ENCODE measurements at places on chromosomes 11 and 22. TPM values are rescaled to one million over a fixed set of nuclear protein-coding genes. Genes with fewer than 3 reads are reported as not detected.

The BTG4 gene
- total RNA-seq = not detected

- DNase-seq = no peak
These were observed 543.7 kb upstream of the RAG2 start for GRCh38 chr11:37141707-37142106.

The MYRF gene
- 0.78 TPM for total RNA-seq

DNA sequence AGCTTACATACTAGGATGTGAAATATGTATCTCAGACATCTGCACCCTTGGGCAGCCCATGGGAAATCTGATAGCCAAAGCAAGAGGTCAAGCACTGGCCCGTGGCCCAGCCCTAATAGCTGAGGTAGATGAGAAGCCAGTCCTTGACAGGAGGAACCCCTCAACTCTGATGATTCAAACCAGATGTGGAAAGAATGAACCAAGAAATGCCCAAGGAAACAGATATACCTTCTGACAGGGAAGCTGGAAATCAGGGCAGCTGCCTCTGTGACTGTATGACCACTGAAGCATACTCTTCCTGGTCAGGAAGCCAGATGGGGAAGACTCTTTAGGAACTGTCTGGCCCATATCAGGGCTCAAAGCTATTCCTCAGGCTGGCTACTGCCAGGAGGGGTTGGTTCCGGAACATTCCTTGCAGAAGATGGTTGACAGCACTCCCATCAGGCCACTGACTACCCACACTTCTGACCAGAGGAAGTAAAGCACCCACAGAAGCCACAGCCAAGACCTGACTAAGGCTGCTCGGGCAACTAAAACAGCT lies 124.2 kb downstream of the SWAP70 start:
- DNase-seq = no peak

DNA sequence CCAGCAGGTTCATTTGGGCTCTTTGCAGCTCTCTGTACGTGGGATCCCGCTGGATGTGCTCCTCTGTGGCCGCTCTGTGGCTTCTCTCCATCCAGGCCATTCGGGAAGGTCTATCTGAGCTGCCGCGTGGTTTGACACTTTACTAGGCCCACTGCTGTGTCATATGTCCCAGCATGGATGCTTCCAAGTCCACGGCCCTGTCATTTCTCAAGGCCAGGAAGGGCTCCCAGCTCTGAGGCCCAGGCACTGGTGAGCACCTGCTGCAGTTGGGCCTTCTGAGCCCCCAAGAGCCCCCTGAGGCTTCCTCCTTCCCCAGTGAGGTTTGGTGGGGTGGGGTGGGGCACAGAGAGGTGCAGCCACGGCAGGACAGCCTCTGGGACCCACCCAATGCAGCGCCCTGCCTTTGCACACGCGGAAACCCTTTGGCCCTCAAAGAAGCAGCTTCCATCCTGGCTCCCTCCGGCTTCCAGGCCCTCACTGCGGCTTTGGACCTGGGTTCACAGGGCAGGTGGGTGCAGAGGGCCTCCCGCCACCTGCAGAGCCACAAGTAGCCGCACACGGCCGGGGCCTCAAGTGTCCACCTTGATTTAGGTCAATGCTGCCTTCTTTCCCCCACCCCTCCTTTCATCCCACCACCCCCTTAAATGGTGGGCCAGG lies 44.5 kb upstream of the FGF3 start:
- no peak for DNase-seq

- DNase-seq = no peak
These were observed 18.9 kb downstream of the TEAD1 start for GRCh38 chr11:12693094-12693478.

The OR51I1 gene
- not detected for total RNA-seq

The OR4A16 gene
- total RNA-seq = not detected

GRCh38 chr22:20979940-20980453 lies 2.1 kb upstream of the LZTR1 start:
- no peak for DNase-seq

GRCh38 chr11:74316772-74317505 lies 5.5 kb upstream of the P4HA3 start:
- DNase-seq = no peak

- DNase-seq = no peak
These were observed 4202.2 kb upstream of the OR11H1 start for GRCh38 chr22:11325767-11326166.

The TENM4 gene
- total RNA-seq = 0.03 TPM

The SCN2B gene
- not detected for total RNA-seq

- DNase-seq = no peak
These were observed 1043.0 kb downstream of the TBC1D22A start for GRCh38 chr22:47805394-47805935.

DNA sequence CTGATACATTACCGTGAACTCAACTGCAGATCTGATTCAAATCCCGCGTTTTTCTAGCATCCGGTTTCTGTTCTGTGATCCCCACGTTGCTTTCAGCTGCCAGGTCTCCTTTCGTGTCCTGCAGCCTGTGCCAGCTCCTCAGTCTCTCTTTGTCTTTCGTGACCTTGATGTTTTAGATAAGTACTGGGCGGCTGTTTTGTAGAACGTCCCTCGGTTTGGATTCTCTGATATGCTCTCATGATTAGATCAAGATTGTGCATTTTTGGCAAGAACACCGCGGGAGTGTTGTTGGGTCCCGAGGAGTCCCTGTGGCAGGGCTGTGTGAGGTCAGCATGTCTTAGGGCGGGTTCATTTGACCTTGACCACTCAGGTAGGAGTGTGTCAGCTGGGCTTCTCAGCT lies 38.6 kb downstream of the KCNQ1 start:
- no peak for DNase-seq

- DNase-seq = no peak
These were observed 257.7 kb downstream of the TBC1D22A start for GRCh38 chr22:47020166-47020565.

The PGM2L1 gene
- 4.0 TPM for total RNA-seq

- DNase-seq = no peak
These were observed 52.9 kb downstream of the C11orf58 start for GRCh38 chr11:16791191-16791961.

The SCUBE2 gene
- total RNA-seq = not detected

- DNase-seq = no peak
These were observed 58.5 kb downstream of the STIM1 start for GRCh38 chr11:3913921-3914320.

The CEND1 gene
- 7.1 TPM for total RNA-seq

The PLEKHA7 gene
- 10.3 TPM for total RNA-seq

DNA sequence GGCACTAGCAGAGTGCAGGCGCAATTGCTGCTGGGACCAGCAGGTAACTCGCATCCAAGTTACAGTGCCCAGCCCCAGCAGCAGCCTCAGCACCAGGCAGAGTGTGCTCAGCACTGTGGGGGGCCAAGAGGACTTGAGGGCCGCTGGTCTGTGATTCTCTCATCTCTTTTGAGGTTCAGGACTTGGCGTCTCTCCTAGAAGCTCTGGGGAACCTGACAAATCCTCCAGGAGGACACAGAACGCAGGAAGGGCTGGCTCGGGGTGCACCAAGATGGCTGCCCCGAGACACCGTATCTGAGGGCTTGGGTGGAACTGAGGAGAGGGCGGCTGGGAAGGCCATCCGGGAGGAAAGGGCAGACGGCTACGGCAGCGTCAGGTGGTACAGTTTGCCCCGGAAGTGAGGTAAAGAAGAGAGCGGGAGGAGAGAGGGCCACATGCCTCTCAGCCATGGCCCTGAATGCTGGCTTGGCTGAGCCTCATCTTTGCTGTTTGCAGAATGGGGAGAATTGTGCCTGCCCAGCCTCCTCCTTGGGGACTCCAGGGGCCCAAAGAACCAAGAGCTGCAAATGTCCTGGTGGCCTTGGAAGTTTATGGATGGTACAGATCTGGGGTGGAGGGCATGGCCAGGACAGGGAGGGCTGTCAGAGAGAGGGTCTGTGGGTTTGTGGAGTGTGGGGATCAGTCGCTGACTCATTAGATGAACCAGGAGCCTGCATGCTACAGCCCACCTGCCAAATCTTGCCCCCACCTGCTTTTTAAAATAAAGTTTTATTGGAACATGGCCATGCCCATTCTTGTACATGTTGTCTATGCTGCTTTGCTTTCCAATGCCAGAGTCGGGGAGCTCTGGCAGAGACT lies 78.0 kb downstream of the MYEOV start:
- no peak for DNase-seq

The SLC25A45 gene
- total RNA-seq = 15.3 TPM

DNA sequence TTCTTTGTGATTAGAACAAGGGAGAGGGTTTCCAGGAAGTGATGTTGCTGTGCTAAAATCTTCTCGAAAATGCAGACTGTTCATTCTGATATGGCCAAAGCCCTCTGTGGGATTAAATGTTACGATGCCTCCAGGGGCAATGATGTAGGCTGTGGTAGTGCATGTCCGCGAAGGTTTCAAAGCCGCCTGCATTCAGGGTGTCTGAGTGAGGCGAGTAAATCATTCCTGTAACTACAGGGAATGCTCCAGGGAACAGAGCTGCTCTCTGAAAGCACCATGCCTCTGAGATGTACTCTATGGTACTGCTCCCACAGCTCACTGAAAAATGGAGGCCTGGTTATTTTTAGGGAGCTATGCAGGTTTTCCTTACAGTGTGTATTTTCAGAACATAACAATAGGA lies 21.2 kb downstream of the PDGFD start:
- no peak for DNase-seq

The OR2AG1 gene
- total RNA-seq = not detected

The LYVE1 gene
- total RNA-seq = not detected

GRCh38 chr22:26777156-26777801 lies 119.9 kb downstream of the MIAT start:
- DNase-seq = no peak

- DNase-seq = peak; percentile 14
These were observed 581 bp upstream of the EIF3L start for GRCh38 chr22:37848587-37849088.

- DNase-seq = no peak
These were observed 78.0 kb upstream of the SHANK2 start for GRCh38 chr11:71330349-71330748.

DNA sequence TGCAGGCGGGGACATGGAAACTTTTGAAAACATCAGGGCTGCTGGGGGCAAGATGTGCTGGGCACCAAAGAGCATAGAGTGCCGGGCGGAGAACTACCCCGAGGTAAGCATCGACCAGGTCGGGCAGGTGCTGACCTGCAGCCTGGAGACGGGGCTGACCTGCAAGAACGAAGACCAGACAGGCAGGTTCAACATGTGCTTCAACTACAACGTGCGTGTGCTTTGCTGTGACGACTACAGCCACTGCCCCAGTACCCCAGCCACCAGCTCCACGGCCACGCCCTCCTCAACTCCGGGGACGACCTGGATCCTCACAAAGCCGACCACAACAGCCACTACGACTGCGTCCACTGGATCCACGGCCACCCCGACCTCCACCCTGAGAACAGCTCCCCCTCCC lies 19.4 kb downstream of the MUC5B start:
- no peak for DNase-seq

GRCh38 chr11:17978553-17979287 lies 34.1 kb downstream of the SERGEF start:
- DNase-seq = no peak

The MUC6 gene
- total RNA-seq = not detected

GRCh38 chr22:35619336-35620094 lies 2.4 kb upstream of the MB start:
- DNase-seq = no peak

DNA sequence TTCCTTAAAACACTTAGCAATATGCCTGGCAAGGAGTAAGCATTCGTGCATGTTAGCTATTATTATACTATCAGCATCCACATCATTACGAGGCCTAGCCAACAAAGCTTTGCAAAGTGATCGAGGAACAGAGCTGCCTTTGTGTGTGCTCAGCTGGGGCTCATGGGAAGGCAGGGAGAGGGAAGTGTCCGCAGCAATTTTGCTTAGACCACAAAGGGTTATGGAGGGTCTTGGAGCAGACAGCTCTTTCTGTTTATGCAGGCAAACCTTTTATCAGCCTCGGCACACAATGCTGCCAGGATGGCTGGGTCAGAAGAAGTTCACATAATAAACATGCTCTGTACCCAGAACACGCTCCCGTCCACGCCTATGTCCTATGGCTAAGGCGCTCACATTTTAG lies 10.9 kb upstream of the DKK3 start:
- no peak for DNase-seq

The HINFP gene
- total RNA-seq = 35.2 TPM

Data from activated T-helper 1 cell treated with anti-CD3 and anti-CD28 coated beads, Interleukin-12 subunit alpha, Interleukin-12 subunit beta, Interleukin-2, Interleukin-4 antibody, amounts not matched to agents 30 ng/mL and 10 ng/mL and 1 ng/mL, durations not matched to agents 14 hours and 24 hours and 36 hours (primary cell).